Activated CD8-positive, alpha-beta memory T cell treated with anti-CD3 and anti-CD28 coated beads, Interleukin-2, amount 10 ng/mL, durations not matched to agents 7 days and 5 days (primary cell): ENCODE measurements at places on chromosomes 1 and 21. TPM values are rescaled to one million over a fixed set of nuclear protein-coding genes. Genes with fewer than 3 reads are reported as not detected.

- peaks cover 35% of the 10 kb centered on the region for H3K27me3 ChIP-seq
- H3K36me3 ChIP-seq, result no peaks in the 10 kb centered on the region
- no peaks in the 10 kb centered on the region for H3K4me1 ChIP-seq
- H3K4me3 ChIP-seq, result no peak overlapping the region
- H3K27ac ChIP-seq, result no peak overlapping the region
These were observed 6.2 kb upstream of the EFCAB14 start for GRCh38 chr1:46724991-46725735.

- H3K4me3 ChIP-seq, result no peak within 1 kb of the TSS
- no peaks in the 10 kb centered on the region for H3K4me1 ChIP-seq
- no peak for DNase-seq
These were observed at the start of gene CAPN8 for GRCh38 chr1:223665592-223666312. Gene CAPN8, minus strand, starts transcription at chr1:223665701. Its CDS starts 55 bp downstream, at chr1:223665646.

GRCh38 chr21:16418642-16419041 lies 688.9 kb downstream of the USP25 start:
- H3K36me3 ChIP-seq, result no peaks in the 10 kb centered on the region
- H3K27me3 ChIP-seq, result no peaks in the 10 kb centered on the region
- DNase-seq, result no peak
- H3K4me1 ChIP-seq, result no peaks in the 10 kb centered on the region
- no peak overlapping the region for H3K4me3 ChIP-seq

The ANGPTL7 gene
- not detected for total RNA-seq

The BTBD8 gene
- total RNA-seq, result 1.7 TPM

The PLA2G2D gene
- total RNA-seq, result not detected

- H3K27ac ChIP-seq, result no peak overlapping the region
- no peaks in the 10 kb centered on the region for H3K27me3 ChIP-seq
- H3K4me1 ChIP-seq, result peaks cover 8% of the 10 kb centered on the region
- peaks cover 4% of the 10 kb centered on the region for H3K36me3 ChIP-seq
- no peak for DNase-seq
These were observed 65.7 kb downstream of the DISP1 start for GRCh38 chr1:222880587-222880986.

- peaks cover 4% of the 10 kb centered on the region for H3K36me3 ChIP-seq
- peak overlapping the region; percentile 48 for H3K27ac ChIP-seq
- no peak overlapping the region for H3K4me3 ChIP-seq
- DNase-seq, result no peak
- H3K27me3 ChIP-seq, result no peaks in the 10 kb centered on the region
These were observed 22.9 kb downstream of the CITED4 start for GRCh38 chr1:40838980-40839942.

- no peak overlapping the region for H3K27ac ChIP-seq
- no peaks in the 10 kb centered on the region for H3K4me1 ChIP-seq
- H3K27me3 ChIP-seq, result peaks cover 3% of the 10 kb centered on the region
- no peak overlapping the region for H3K4me3 ChIP-seq
- H3K36me3 ChIP-seq, result no peaks in the 10 kb centered on the region
These were observed 211.3 kb downstream of the KCNH1 start for GRCh38 chr1:210922666-210923065.

DNA sequence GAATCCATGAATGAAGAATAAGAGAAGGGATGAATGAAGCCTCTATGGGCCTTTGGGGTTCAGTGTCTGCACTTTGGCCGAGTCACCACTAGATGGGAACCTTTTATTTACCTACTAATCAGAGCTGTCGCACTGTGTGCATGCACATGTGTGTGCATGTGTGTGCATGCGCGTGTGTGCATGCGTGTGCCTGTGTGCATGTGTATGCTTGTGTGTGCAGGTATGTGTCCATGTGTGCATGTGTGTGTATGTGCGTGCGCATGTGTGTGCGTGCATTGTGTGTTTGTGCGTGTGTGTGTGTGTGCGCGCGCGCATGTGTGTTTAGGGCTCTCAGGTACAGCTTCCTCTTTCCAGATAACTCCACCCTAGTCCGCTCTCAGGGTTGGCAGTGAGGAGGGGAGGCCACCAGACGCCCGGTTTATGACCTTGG lies 20.4 kb upstream of the UBXN10 start:
- no peaks in the 10 kb centered on the region for H3K36me3 ChIP-seq
- no peak for DNase-seq
- no peaks in the 10 kb centered on the region for H3K27me3 ChIP-seq
- peaks cover 3% of the 10 kb centered on the region for H3K4me1 ChIP-seq
- no peak overlapping the region for H3K4me3 ChIP-seq

- H3K4me3 ChIP-seq, result no peak overlapping the region
- no peaks in the 10 kb centered on the region for H3K36me3 ChIP-seq
- no peak for DNase-seq
- no peak overlapping the region for H3K27ac ChIP-seq
- no peaks in the 10 kb centered on the region for H3K4me1 ChIP-seq
- peaks cover 50% of the 10 kb centered on the region for H3K27me3 ChIP-seq
These were observed 32.6 kb downstream of the PIGM start for GRCh38 chr1:159999204-159999603.

GRCh38 chr1:66342707-66343106 lies 191.2 kb upstream of the SGIP1 start:
- no peak for DNase-seq
- peak overlapping the region; percentile 7 for H3K4me3 ChIP-seq
- peaks cover 55% of the 10 kb centered on the region for H3K36me3 ChIP-seq
- no peaks in the 10 kb centered on the region for H3K27me3 ChIP-seq

DNA sequence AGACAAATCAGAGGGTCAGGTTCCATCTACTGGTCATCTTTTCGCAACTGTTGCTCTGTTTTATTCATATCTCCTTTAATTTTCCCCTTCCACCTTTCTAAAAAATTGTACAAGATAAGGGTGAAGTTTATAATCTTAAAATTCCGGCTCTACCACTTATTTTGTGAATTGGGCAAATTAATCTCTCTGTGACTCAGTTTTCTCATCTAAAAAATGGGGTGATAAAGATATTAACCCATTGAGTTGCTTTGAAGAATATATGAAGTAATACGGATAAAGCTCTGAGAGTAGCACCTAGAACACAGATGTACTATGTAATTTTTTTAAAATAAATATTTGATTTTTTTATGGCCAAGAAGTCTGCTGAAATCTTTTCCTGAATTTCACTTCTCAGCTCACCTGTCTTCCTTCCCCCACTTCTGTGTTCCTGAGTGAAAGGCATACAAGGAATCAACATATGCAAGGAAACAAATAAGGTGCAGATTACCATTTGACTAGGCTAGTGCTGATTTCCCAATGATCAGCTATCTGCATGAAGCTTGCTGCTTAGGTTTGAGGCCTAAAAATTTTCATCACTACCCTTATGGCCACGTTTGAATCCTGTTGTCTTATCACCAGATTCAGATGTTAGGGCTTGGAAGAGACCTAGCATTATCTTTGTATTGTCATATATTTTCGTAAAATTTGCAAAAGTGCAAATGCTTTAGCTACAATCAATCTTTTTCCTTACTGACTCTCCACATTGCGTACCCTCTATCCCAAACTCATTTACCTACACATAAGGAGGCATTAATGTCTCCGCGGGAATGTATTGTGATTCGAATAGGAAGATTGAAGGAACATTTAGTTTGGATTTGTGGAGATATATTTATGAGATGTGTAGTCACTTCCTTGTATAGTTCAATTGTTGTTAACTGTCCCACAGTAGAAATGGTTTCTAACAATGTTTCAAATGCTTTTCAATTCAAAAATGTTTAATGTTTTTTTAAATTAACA lies 718.3 kb upstream of the PTBP2 start:
- H3K4me1 ChIP-seq, result no peaks in the 10 kb centered on the region
- H3K4me3 ChIP-seq, result no peak overlapping the region
- no peaks in the 10 kb centered on the region for H3K36me3 ChIP-seq
- no peaks in the 10 kb centered on the region for H3K27me3 ChIP-seq

GRCh38 chr1:14852291-14852690 lies 253.8 kb downstream of the KAZN start:
- no peaks in the 10 kb centered on the region for H3K36me3 ChIP-seq
- H3K27ac ChIP-seq, result no peak overlapping the region
- H3K4me1 ChIP-seq, result no peaks in the 10 kb centered on the region
- no peaks in the 10 kb centered on the region for H3K27me3 ChIP-seq
- H3K4me3 ChIP-seq, result no peak overlapping the region

DNA sequence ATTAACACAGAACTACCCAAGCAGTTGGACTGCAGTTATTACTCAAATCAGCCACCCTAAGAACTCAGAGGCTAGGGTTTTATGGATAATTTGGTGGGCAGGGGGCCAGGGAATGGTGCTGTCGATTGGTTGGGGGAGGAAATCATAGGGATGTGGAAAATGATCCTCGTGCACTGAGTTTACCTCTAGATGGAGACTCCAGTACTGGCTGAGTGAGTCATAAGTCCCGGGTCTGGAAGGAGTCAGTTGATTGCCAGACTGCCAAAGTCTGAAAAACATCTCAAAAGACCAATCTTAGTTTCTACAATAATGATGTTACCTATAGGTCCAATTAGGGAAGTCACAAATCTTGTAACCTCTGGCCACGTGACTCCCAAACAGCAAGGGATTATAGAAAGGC lies 257.5 kb upstream of the PRMT6 start:
- H3K27me3 ChIP-seq, result no peaks in the 10 kb centered on the region
- no peaks in the 10 kb centered on the region for H3K36me3 ChIP-seq
- no peak overlapping the region for H3K4me3 ChIP-seq
- no peaks in the 10 kb centered on the region for H3K4me1 ChIP-seq
- DNase-seq, result no peak

- no peaks in the 10 kb centered on the region for H3K27me3 ChIP-seq
- no peak for DNase-seq
- H3K27ac ChIP-seq, result no peak overlapping the region
- no peaks in the 10 kb centered on the region for H3K36me3 ChIP-seq
- H3K4me3 ChIP-seq, result no peak overlapping the region
These were observed 19.2 kb upstream of the DEPDC1 start for GRCh38 chr1:68516066-68516465.

The C1orf87 gene
- not detected for total RNA-seq

- no peak overlapping the region for H3K27ac ChIP-seq
- no peak overlapping the region for H3K4me3 ChIP-seq
- peaks cover 29% of the 10 kb centered on the region for H3K27me3 ChIP-seq
- H3K36me3 ChIP-seq, result peaks cover 8% of the 10 kb centered on the region
- peaks cover 13% of the 10 kb centered on the region for H3K4me1 ChIP-seq
- DNase-seq, result no peak
These were observed 68.3 kb upstream of the NFIA start for GRCh38 chr1:61013946-61014667.

- H3K27me3 ChIP-seq, result peaks cover 24% of the 10 kb centered on the region
- no peak for DNase-seq
- peaks cover 5% of the 10 kb centered on the region for H3K36me3 ChIP-seq
- no peak overlapping the region for H3K4me3 ChIP-seq
- H3K4me1 ChIP-seq, result peaks cover 21% of the 10 kb centered on the region
- H3K27ac ChIP-seq, result no peak overlapping the region
These were observed 40.5 kb upstream of the IFNAR2 start for GRCh38 chr21:33189237-33189636.

- no peaks in the 10 kb centered on the region for H3K4me1 ChIP-seq
- DNase-seq, result no peak
- H3K36me3 ChIP-seq, result no peaks in the 10 kb centered on the region
- H3K27ac ChIP-seq, result no peak overlapping the region
These were observed 24.3 kb upstream of the PLCH2 start for GRCh38 chr1:2451741-2452140.

The OR2AK2 gene
- total RNA-seq, result not detected

The L1TD1 gene
- total RNA-seq, result not detected

The RNF223 gene
- not detected for total RNA-seq

DNA sequence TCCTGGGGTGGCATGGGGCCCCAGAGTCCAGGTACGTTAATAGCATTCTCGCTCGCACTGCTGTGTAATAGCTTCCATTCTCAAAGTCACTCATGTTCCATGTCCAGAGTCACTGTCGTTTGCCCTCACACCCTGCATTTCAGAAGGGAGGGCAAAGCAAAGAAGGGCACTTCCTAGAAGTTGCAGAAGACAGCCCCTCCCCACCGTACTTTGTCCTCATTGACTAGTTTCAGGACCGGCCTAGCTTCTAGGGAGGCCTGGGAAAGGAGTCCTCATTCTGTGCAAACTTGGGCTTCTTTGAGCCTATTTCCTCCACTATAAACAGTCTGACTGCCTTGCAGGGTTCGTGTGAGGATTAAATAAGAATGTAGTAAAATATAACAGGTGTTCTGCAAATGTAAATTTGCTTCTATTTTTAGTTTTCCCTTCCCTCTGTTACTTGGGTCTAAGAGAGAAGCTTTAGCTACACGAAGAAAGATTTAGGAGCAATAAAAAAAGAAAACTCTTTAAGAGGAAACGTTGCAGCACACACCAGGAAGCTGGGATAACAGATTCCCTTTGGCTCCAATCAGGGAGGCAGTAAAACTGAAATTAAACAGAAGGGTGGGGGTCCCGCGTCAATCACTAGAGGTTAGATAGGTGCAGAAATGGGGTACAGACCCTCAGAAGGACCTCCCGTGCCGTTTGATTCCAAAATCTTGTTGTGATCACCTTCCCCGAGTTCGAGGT lies 40.1 kb downstream of the ACTL8 start:
- no peak for DNase-seq
- no peak overlapping the region for H3K4me3 ChIP-seq
- H3K36me3 ChIP-seq, result no peaks in the 10 kb centered on the region
- H3K27ac ChIP-seq, result no peak overlapping the region
- H3K27me3 ChIP-seq, result peaks cover 6% of the 10 kb centered on the region

- H3K4me3 ChIP-seq, result peak overlapping the region; percentile 100
- peaks cover 18% of the 10 kb centered on the region for H3K27me3 ChIP-seq
- H3K36me3 ChIP-seq, result peaks cover 20% of the 10 kb centered on the region
- peak overlapping the region; percentile 99 for H3K27ac ChIP-seq
These were observed 19.7 kb upstream of the SMPDL3B start for GRCh38 chr1:27915082-27915575.

DNA sequence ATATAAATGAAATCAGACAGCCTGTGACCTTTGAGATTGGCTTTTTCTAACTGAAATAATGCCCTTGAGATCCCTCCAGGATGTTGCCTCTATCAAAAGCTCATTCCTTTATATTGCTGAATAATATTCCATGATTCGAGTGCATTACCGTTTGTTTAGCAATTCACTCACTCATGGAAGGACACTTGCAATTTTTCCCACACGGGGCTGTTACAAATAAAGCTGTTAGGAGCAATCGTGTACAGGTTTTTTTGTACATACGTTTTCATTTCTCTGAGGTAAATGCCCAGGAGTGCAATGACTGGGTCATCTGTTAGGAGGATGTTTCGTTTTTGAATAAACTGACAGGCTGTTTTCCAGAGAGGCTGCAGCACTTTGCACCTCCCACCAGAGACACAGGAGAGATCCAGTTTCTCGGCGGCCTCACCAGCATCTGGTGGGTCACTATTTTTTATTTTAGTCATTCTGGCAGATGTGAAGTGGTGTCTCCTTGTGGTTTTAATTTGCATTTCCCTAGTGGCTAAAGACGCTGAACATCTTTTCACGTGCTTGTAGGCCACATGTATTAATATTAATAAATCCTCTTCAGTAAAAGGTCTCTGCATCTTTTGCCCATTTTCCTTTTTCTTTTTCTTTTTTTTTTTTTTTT lies 11.0 kb downstream of the PRDM15 start:
- DNase-seq, result no peak
- H3K27me3 ChIP-seq, result no peaks in the 10 kb centered on the region
- H3K4me3 ChIP-seq, result no peak overlapping the region

DNA sequence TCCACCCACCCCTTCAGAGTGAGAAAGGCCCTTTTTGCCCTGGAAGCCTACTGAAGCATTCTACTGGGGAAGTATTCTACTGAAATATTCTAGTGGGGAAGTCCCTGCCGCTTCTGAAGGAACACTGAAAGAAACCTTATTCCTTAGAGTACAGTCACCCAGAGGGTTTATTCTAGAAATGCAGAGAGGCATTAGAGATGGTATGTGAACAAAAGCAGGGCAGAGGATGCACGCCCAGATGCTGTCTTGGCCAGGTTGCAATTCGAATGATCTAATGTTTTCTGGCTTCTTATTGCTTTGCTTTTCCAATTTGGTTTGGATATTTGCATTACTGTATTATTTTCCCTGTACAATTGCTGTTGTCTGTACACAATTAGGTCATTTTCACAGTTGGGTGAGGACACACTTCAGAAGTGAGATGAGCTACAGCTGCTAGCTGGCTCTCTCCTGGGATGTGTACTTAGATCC lies 37.1 kb downstream of the CCN1 start:
- no peak overlapping the region for H3K27ac ChIP-seq
- no peak overlapping the region for H3K4me3 ChIP-seq

The HTR6 gene
- not detected for total RNA-seq

The ASCL5 gene
- total RNA-seq, result not detected
